ENCODE measurements at places on chromosomes 2 and 18.

- no peak for DNase-seq
Observed at GRCh38 chr18:58516514-58517285, 112.2 kb downstream of the ALPK2 start.

GRCh38 chr2:174753038-174753633 lies 11.1 kb downstream of the CHRNA1 start:
- peak; percentile 53 for DNase-seq

DNA sequence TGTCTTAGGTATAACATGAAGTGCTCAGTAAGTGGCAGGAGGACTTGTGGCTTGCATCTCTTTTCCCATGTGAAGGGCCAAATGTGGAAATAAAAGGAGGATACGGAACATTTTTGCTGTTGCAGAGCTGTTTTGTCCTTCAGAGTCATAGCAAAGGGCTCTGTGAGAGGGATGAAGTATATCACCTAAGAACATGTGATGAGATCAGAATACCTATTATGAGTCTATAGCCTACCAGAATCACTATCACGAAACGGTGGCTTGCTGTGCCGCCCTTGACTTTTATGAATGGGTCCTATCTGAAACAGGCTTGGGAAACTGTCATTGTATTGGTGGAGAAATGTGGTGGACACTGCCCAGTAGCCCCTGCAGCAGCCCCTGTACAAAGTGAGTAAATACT lies 67.0 kb upstream of the ITGB6 start:
- no peak for DNase-seq

DNA sequence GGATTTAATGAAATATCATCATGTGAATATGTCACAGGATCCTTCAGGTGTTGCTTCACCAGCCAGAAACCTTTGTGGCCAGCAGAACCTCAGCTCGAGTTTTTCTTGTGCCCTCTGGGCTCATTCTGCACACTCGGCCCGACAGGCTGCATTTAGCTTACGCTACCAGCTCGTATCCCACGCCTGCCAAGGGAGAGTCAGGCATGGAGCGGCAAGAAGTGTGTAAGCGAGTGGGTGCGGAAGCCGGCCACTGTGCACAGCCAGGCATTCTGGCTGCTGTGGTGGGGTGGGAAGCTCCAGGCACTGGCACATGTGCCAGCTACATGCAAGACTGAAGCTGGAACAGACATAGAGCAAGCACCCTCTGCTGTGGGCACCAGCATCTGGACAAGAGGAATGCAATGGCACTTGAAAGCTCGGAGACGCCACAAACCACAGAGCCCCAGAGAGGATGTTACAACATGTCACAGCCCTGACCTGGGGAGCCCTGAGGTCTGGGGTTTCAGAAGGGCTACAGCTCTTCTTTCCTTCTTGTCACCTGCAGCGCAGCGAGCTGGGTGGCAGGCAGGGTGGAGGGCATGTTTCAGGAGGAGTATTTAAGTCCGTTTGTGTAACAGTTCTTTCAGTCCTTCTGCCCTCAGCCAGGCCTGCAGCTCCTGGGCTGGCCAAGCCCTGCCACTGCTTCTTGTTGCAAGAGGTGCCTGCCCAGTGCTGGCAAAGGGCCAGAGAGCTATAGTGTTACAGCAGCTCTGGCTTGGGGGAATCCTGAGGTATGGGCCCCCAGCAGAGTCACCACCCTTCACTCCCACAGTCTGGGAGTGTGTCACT lies 257.3 kb upstream of the HNMT start:
- DNase-seq: no peak

DNA sequence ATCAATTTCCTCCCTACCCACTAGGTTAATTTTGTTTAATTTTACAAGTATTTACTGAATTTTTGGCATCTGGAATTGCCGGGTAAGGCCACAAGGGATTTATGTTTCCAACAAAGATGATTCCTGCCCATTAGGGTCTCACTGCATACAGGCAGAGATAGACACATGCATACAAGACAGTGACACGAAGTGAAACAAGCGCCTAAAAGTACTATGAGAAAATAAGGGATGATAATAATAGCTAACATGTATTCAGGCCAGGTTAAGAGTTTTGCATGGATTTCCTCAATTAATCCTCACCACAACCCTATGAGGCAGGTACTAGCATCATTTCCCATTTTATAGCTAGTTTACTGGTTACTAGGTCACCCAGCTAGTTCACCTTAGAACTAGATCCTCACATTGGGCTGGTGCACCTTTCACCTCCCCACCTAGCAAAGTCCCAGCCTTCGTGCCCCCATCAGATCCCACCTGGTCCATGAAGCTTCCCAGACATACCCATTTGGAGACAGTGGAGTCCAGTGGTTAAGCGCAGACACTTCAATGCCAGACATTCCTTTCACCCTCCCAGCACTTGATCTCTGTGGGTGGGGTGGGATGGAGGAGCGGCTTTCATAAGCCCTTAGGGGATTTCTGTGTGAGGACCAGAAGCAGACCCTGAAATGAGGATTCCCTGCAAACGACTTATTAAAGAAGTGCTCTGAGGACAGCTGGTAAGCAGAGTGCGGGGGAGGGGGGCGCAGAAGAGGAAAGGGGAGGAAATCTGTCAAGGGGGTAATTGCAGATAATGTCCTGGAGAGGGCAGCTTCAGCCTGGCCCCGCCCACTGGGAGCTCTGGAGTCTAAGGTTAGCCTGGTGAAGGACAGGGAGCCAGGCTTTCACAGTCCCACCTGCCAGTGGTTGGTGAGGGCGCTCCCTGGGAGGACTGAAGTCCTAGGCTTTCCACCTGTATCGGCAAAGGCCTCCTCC lies 5.8 kb upstream of the DGUOK start:
- DNase-seq: no peak
